Chondrocyte (in vitro differentiated cells): ENCODE measurements at places on chromosomes 5 and 9. TPM values are rescaled to one million over a fixed set of nuclear protein-coding genes. Genes with fewer than 3 reads are reported as not detected.

Gene FCHO2
- total RNA-seq, result 22.4 to 24.8 TPM (median 22.5 TPM) in 3 replicates

Gene GALNT12
- total RNA-seq, result 0.34 to 0.55 TPM in 2 of 3 replicates, not detected in the other

Gene NADK2
- 33.7 to 38.9 TPM (median 37.8 TPM) in 3 replicates for total RNA-seq

Gene TIMD4
- not detected in 3 replicates for total RNA-seq

DNA sequence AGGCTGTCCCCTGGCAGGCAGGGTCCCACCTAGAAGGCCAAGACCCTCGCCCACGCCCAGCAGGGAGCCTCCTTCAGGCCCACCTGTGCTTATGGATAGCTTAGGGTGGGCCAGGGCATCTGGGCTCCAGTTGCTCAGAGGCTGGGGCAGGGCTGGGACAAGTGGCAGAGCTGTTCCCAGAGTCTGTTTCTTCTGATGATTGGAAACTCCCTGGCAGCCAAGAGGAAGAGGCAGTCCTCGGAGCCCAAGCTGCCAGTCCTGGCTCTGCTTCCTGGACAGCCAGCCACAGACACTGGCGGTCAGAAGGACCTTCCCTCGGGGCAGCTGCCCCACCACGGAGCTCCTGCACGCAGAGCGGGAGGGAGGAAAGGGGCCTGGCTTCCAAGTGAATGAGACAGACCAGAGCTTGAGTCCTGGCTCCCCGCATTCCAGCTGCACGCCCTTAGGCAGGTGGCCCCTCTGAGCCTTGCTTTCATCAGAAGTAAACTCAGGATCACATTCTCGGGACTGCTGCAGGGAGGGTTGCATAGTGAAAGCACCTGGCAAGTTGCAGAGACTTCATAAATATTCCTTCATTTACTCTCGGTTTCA lies 37.9 kb upstream of the GABRP start:
- DNase-seq, result peak; percentile 79
- H3K4me3 ChIP-seq, result peak overlapping the region; percentile 12
- no peaks in the 10 kb centered on the region for H3K36me3 ChIP-seq
- peaks cover 2% of the 10 kb centered on the region for H3K27me3 ChIP-seq
- H3K4me1 ChIP-seq, result peaks cover 28% of the 10 kb centered on the region

GRCh38 chr5:128836571-128836970 lies 128.7 kb upstream of the SLC27A6 start:
- no peak for DNase-seq
- no peak overlapping the region for H3K27ac ChIP-seq
- no peaks in the 10 kb centered on the region for H3K27me3 ChIP-seq
- H3K36me3 ChIP-seq, result no peaks in the 10 kb centered on the region
- H3K4me1 ChIP-seq, result peaks cover 4% of the 10 kb centered on the region

DNA sequence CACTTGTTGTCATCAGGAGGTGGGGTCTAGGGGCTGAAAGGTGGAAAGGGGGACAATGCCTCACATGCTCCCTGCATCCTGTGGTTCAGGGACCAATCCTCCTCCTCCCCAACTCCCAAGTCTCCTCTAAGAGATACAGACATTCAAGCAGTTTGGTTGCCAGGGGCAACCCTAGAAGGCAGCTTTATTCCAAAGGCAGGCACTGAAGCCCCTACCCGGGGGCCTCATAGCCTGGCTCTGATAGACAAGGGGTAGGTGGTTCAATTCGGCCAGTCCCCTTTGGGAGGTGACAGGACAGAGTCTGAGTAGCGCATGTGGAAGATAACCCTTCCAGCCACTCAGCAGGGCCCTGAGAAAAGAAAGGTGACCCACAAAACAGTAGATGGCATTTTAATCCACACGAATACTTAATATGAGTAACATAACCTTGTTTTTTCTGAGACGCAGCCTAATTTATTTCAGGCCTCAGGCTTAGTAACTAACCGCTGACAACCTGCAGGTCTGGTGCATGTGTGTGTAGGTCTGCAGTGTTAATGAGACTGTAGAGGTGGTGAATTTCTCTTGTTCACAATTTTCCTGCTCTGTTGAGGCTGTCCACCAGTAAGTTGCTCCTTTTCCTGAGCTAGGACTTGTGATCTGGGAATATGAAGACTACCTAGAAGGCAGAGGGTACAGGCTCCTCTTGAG lies 31.3 kb upstream of the HSPA9 start:
- H3K27me3 ChIP-seq, result peaks cover 1% of the 10 kb centered on the region
- H3K4me3 ChIP-seq, result no peak overlapping the region
- no peak for DNase-seq
- H3K27ac ChIP-seq, result peak overlapping the region; percentile 11
- H3K4me1 ChIP-seq, result peaks cover 32% of the 10 kb centered on the region

GRCh38 chr5:926417-927171 lies 33.9 kb downstream of the TRIP13 start:
- DNase-seq, result no peak
- H3K27ac ChIP-seq, result no peak overlapping the region
- peaks cover 6% of the 10 kb centered on the region for H3K4me1 ChIP-seq
- peaks cover 3% of the 10 kb centered on the region for H3K36me3 ChIP-seq

DNA sequence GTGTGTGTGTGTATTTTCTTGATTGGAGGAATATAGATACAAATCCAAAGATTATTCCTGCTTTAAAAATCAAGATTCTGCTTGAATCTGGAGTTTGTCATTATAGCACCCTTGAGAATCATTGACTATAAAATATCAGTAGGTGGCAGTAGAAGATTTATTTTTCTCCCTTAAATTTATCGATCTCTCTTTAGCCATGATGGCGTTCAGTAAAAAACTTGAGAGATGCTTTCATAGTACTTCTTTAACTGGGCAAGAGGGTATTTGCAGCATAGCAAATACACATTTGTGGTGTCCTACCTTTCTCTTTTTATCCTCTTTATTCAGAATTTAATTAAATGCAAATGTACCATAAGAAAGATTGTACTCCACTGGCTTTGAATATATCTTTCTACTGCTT lies 307.7 kb downstream of the ADGRV1 start:
- H3K36me3 ChIP-seq, result no peaks in the 10 kb centered on the region
- no peak overlapping the region for H3K4me3 ChIP-seq
- H3K27me3 ChIP-seq, result peaks cover 3% of the 10 kb centered on the region
- H3K27ac ChIP-seq, result no peak overlapping the region

DNA sequence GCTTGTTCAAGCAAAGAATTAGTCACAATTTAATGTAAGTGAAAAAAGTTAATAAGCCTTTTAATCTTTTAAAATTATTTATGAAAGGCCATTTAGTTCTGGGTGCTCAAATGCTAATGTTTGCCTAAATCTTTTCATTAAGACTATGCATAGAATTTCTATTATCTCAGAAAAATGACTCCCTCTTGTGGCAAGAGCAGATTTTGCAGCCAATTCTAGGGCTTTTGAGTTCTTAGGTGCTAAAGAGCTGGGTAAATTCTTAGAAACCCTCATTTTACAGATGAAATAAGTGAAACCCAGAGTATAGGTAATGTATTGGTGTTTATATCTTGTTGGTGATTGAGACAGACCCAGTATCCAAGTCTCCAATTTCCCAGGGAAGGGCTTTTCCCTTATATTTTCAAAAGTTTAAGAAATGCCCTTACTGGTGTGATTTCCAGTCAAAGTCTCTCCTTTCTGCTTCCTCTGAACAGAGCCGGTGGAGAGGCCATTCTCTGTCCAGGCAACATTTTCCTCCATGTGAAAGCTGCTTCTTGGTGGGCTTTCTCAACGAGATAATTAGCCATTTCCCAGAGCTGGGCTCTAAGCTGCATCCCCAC lies 24.1 kb upstream of the PCSK5 start:
- no peak overlapping the region for H3K4me3 ChIP-seq
- no peak overlapping the region for H3K27ac ChIP-seq

GRCh38 chr9:137083394-137084004 lies 3.3 kb upstream of the MAN1B1 start:
- no peak overlapping the region for H3K4me3 ChIP-seq
- H3K36me3 ChIP-seq, result peaks cover 9% of the 10 kb centered on the region
- peaks cover 40% of the 10 kb centered on the region for H3K4me1 ChIP-seq
- H3K27ac ChIP-seq, result peak overlapping the region; percentile 94

- no peaks in the 10 kb centered on the region for H3K36me3 ChIP-seq
- DNase-seq, result no peak
- peaks cover 8% of the 10 kb centered on the region for H3K4me1 ChIP-seq
- no peak overlapping the region for H3K27ac ChIP-seq
- peaks cover 34% of the 10 kb centered on the region for H3K27me3 ChIP-seq
These were observed 2.8 kb downstream of the CDH10 start for GRCh38 chr5:24642022-24642421.

DNA sequence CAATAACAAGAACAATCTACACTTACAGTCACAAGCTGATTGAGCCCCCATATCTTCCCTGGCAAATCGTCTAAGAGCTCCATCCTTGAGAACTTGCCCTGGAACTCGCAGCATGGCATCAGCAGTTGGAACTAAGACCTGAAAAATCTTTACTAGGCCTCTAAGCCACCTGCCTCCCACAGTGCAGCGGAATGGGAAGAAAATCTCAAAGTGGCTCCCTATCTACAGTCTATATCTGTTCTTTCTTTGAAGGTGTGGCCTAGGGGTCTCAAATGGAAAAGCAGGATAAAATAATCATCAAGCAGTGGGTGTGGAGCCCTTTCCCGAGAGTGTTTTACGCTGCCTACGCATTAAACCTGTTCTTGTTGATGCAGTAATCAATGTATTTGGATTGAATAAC lies 343.0 kb downstream of the GLIS3 start:
- no peak overlapping the region for H3K27ac ChIP-seq
- H3K4me1 ChIP-seq, result peaks cover 30% of the 10 kb centered on the region
- H3K4me3 ChIP-seq, result no peak overlapping the region
- no peaks in the 10 kb centered on the region for H3K27me3 ChIP-seq
- no peak for DNase-seq

- no peak for DNase-seq
- no peak overlapping the region for H3K27ac ChIP-seq
- H3K4me3 ChIP-seq, result no peak overlapping the region
- no peaks in the 10 kb centered on the region for H3K4me1 ChIP-seq
- no peaks in the 10 kb centered on the region for H3K27me3 ChIP-seq
- peaks cover 30% of the 10 kb centered on the region for H3K36me3 ChIP-seq
These were observed 22.3 kb downstream of the NDUFS6 start for GRCh38 chr5:1823381-1824034.

DNA sequence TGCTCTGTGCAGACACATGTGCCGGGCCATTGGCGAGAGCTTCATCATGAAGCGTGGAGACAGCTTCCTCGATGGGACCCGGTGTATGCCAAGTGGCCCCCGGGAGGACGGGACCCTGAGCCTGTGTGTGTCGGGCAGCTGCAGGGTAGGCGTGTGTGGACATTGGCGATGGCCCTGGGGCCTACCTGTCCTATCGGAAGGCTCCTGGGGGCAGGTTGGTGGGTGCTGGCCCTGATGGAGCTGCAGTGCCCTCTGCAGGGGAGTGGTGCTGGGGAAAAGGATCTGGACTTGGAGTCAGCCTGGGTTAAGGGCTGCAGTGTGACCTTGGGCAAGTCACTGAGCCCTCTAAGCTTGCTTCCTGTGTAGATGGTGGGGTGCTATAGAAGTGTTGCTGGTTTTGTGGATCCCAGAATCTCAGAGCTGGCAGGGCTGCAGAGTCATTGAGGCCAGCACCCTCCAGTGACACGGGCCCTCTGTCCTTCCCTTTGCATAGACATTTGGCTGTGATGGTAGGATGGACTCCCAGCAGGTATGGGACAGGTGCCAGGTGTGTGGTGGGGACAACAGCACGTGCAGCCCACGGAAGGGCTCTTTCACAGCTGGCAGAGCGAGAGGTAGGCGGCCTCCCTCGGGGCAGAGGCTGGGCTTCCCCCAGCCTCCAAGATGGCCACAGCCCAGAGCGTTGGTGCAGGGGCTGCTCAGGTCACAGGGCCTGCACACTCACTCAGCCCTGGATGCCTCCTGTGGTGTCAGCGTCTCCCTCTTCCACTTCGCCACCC lies 15.8 kb downstream of the ADAMTS13 start:
- no peak overlapping the region for H3K4me3 ChIP-seq
- peaks cover under 1% of the 10 kb centered on the region for H3K36me3 ChIP-seq
- no peaks in the 10 kb centered on the region for H3K27me3 ChIP-seq
- no peak overlapping the region for H3K27ac ChIP-seq
